ENCODE measurements at places on chromosomes 7 and 10.

DNA sequence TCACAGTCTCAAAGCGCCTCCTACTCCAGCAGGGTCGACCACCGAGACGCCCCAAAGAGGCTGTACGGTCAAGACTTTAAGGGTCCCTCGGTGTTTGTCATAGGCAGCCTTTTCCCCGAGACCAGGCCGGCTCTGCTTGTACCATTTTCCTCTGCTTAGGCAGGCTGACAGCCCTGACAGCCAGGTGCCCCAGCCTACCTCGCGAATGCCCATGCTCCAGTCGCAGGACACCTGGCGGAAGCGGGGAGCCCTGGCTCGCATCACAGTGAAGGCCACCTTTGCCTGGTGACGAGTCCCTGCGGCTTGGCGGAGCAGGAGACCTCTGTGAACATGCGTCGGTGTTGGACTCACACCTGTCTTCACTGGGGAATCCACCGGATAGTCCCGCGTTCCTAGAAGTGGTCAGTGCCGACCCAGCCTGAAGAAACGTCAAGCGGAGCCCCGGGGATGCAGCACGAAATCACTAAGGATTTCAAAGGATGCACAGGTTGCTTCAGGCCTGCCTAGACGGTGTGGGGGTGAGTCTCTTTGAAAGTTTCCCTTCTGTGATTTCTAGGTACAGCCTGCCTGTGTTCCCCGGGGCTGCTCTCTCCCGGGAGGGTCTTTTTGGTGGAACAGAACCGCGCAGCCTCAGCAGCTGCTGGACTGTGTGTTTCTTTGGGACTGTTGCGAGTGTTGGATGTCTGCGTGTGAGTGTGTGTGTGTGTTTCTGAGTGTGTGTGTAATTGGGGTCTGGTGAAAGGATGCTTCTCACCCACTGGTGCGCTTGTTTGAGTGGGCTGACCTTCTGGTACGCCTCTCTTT is 30.5 kb upstream of the ZNF273 start:
- no peak for DNase-seq

GRCh38 chr10:30784897-30785605 is 155.5 kb upstream of the LYZL2 start:
- no peak for DNase-seq

GRCh38 chr10:33617381-33618080 is 283.1 kb upstream of the NRP1 start:
- no peak for DNase-seq

DNA sequence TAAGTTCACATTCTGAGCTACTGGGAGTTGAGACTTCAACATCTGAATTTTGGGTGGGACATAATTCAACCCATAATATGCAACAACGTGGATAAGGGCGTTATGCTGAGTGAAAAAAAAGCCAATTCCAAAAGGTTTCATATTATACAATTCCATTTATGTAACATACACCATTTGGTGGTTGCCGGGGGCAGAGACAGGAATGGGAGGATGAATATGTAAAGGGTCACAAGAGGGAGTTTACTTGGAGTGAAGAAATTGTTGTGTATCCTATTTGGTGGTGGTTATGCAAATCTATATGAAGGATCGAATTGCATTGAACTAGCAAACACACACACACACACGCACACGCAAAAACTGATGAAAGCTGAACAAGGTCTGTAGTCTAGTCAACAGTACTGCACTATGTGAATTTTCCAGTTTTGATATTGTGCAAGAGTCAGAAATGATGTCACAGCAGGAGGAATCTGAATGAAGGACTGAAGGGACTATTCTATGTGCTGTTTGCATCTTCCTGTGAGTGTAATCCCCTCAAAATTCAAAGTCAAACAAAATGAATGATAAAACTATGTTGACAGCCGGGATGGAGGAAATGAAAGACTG is 249.2 kb upstream of the HABP2 start:
- no peak for DNase-seq
